Right cardiac atrium (tissue), 5 donors: ENCODE measurements at places on chromosomes 16 and 17.

DNA sequence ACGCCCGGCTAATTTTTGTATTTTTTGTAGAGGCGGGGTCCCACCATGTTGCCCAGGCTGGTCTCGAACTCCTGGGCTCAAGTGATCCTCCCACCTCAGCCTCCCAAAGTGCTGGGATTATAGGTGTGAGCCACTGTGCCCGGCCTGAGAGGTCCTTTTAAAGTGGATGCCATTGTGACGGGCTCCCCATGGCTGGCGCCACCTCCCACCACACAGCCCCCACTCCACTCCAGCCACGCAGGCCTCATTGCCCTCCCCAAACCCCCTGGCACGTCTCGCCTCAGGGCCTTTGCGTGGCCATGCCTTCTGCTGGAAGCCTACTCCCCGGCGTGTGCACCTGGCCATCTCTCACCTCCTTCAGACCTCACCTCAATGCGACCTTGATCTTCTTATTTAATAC, 11.9 kb upstream of the KDM6B start:
- no peak for DNase-seq

DNA sequence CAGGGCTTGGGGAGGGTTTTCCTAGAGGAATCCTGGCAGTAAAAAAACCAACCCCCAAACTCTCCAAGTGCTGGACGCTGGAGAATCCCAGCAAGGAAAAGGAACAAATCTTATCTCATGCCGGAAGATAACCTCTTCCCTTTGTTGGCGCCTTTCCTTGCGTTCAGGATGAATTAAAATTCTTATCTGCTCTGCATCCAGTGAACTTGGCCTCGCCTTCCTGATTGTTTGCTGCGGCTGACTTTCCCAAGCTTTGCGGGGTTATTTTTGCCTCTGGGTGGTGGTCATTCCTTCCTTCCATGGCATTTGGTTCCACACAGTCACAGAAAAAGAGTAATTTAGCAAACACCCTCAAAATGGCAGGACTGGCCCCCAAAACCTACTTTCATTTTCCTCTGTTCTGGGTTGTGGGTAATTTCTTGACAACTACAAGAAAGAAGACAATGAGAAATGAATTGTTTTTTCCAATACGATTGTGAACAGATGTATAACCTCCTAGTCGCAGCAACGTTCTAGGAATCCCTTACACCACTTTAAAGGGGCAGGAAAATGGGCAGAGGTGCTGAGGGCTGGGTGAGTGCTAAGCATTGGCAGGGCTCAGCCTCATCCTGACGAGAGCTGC, 77.8 kb downstream of the MRC2 start:
- no peak for DNase-seq

DNA sequence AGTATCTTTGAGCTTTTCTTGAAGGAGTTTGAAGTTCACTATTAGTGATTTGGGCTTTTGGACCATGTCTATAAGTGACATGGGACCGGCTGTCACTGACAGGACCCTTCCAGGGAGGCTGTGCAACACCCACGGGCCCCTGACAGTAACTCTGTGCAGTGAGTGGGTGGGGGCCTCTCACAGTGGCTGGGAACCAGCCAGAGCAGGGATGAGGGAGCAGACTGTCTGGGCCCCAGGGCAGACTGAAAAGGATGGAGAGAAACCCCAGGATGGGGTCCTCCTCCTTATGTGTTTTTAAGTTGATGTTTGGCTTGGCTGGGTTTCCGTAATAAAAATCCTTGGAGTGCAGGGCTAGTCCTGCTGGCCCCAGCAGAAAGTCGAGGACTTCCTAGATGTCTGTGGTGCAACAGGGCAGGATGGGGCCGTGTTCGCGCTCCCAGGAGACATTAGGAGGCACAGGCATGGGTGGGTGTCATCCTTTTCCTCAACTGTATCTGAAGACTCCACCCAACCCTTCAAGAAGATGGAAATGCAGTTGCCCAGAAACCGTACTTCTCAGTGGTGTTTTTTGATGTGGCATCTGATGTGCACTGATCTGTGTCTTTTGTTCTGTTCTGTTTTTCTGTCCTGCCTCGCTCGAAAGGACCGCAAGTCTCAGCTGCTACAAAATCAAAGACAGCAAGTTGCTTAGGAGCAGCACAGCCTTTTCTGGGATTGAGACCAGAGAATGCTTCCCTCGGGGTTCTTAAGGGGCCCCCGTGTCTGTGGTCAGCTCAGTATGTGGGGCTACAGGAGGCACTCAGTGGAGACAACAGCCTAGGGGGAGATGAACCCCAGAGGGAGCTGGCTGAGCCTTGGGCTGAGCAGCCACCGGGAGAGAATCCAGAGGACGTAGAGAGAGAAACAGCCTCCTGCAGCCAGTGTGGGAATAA, 24.2 kb downstream of the PLD6 start:
- DNase-seq, result no peak

DNA sequence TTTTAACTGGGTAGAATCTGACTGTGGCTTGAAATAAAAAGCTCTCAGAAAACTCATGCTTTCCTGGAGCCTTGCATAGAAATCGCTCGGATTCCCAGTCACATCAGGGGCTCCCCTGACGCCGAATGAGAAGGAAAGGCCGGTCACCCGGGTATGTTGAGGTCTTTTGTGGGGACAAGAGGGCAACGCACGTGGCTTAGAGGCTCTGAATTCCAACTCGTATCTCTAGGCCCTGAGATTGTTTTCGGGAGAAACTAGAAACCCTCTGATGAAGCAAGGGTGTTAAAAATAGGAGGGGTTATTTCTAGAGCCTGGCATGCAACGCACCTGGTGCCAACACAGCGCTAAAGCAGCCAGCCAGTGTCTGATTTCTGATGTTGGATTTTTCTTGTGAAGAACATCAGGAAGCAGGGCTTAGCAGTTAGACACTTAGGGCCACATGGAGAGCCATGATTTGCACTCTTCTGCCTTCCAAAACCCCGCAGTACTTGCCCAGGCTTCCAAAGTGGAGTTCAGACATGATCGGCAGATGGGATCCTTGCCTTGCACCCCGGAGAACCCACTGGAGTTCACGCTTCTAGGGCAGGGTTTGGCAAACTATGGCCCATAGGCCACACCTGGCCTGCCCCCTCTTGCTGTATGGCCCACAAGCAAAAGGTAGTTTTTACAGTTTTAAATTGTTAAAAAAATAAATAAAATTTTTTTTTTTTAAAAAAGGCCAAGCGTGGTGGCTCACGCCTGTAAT, 12.6 kb downstream of the CACNG1 start:
- no peak for DNase-seq

GRCh38 chr16:47592232-47592631, 131.1 kb downstream of the PHKB start:
- no peak for DNase-seq

GRCh38 chr16:58109330-58109729, 19.9 kb downstream of the CFAP20 start:
- no peak for DNase-seq

GRCh38 chr16:50708373-50709060, 15.1 kb downstream of the NOD2 start:
- no peak for DNase-seq
